GM12864 (cell line): ENCODE measurements at places on chromosomes 12 and 14.

DNA sequence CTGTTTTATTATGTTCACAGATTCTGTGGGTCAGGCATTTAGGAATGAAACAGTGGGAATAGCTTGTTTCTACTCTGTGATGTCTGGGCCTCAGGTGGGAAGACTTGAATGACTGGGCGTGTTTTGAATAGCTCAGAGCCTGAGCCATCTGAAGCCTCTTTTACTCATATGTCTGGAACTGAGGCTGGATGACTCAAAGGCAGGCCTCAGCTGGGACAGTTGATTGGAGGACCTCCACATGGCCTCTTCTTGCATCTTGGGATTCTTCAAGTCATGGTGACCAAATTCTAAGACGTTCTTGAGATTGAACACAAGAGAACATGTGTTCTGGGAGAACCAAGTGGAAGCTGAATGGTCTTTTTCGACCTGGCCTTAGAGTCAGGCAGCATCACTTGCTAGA, 45.8 kb upstream of the TBX3 start:
- no peak for DNase-seq

- DNase-seq = no peak
Measured at GRCh38 chr14:24840204-24840893, 206.4 kb upstream of the GZMB start.

DNA sequence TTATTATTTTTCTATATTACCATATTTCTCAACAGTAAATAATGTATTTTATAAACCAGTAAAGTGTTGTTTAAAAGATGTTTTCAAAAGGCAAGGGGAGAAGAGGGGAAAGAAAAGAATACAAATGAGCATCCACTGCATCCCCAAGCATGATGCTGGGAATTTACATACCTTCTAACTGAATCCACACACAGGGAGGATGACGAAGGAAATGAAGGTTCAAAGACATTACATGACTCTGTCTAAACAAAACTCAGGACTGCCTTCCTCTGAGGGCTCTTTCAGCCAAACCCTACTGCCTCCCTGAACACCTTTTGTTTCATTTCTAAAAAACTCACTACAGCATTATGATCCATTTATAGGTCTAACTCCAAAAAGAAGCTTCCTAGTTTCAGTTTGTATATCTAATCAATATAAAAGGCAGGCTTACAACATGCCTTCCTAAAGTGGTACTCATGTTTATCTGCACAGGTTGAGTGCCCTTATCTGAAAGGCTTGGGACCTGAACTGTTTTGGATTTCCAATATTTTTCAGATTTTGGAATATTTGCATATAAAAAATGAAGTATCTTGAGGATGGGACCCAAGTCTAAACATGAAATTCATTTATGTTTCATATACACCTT, 30.3 kb downstream of the DICER1 start:
- DNase-seq = no peak

DNA sequence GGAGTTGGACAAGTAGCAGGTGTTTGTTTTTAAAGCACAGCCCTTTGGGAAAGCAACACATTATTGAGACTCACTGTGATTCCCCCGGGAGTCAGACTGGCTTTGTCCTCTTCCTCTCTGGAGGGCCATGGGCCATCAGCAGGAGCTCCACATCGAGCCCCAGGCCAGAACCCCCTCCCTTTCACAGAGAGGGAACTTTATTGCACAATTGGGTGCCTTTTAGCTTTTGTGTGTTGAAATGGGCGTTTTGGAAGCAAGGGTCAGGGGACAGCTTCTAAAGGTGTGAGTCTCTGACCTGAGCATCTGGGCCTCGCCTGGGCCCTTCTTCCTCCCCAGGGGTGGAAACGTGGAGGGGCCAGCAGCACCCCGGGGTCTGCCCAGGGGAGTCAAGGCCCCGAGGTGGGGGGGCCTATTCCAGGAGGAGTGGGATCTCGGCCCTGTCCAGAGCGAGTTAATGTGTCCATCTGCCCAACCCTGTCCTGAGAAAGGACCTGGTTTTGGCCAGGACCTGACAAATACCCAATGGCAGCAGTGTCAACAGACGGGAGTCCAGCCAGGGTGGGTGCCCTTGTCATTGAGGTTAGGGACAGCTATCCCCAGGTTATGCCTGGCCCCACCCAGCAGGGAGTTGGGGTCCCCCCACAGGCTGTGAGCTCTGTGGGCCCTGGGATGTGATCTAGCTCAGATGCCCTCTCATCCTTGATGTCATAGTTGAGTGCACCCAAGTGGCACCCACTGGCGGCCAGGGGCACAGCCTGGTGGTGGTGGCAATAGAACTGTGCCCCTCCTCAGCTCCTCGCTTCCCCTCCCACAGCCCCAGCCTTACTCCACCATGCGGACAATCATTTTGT, 37.1 kb downstream of the SLC8B1 start:
- DNase-seq = no peak

- DNase-seq = no peak
Measured at GRCh38 chr14:67428501-67429031, 16.6 kb upstream of the PLEK2 start.

- DNase-seq = no peak
Measured at GRCh38 chr12:50751948-50752721, 11.8 kb upstream of the ATF1 start.

DNA sequence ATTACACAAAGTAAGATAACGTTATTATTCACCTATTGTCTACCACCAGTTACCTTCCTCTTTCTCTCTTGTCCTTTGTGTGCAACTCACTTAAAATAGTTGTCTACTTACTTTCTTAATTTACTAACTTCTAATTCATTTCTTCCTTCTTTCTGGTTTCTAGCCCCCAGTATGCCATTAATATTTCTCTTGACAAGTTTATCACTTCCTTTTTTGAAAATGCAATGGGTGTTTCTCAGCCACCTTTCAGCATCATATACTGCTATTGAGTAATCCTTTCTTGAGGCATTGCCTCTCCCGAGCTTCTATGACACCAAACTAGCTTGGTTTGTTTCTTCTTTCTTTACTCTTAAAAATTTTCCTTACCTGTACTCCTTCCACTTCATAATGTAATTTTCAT, 633.6 kb downstream of the TMTC2 start:
- no peak for DNase-seq

DNA sequence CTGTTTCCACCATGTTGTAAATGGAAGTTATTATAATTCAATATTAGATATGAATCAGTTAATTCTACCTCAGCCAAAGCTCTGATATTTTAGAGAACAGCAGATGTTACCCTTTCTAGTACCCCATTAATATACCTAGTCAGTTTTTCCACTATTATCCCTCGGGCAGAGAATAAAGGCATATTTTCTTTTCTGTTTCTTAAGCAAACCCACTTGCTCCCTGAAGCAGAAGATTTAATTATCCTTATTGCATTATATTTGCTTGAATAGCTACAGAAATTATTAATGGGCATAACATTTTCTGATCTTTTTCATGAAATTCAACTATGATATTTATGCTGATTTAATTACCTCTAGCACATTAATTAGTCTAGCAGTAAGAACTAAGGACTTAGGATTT, 832.9 kb upstream of the FBXO33 start:
- DNase-seq = no peak

DNA sequence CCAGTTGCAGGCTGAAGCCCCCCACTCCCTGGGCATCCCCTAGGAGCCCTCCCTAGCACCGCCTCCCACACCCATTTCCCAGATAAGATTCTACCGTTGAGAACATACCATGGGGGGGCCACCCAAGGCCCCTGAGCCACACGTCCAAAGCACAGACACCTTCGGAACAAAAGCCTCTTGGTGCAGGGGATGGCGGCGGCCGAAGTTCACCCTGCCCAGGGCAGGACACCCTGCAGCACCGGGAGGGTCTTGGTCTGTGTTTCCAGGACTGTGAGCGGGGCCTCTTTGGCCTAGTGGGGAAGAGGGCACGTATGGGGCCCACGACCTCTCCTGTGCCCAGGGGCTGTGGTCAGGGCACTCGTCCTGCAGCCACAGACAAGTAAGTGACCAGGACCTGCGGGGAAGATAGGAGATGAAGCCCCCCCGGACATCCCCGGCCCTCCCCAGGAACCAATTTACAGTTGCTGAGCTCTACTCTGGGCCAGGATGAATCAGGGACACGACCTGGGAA, 154.3 kb upstream of the C14orf180 start:
- no peak for DNase-seq

DNA sequence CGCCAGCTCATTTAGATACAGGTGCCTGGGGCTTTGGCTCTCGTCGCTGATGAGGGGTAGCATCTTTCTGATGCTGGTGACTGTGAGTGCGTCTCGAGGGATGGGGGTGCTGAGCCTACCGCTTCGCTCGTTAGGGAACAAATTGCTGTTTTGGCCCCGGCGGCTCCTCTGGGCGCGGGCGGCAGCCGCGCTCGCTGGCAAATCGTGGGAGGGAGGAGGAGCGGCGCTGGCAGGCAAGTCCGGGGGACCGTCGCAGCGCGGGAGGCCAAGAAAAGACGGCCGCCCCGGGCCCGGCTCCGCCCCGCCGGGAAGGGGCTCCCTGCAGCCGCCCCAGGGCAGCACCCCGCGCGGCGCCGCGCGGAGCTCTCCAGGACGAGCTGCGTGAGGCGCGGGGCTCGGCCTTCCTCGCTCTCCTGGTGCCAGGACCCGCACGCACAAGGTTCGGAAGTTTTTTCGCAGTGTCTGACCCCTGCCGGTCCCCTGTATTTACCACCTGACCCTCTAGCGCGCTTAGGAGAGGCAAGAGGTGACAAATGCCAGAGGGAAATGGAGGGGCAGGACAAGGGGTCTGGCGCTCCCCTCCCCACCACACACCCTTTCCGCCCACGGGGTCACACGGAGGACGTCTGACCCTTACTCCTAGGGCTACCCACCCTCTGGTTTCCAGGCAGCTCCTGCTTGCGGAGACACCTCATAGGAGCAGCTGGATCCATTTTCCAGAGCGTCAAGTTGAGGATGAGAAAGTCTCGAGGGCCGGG, 899 bp upstream of the KCNH3 start:
- no peak for DNase-seq

GRCh38 chr12:3337944-3338343, 153.1 kb upstream of the PRMT8 start:
- DNase-seq = no peak

- no peak for DNase-seq
Measured at GRCh38 chr12:49827401-49828099, 663 bp downstream of the NCKAP5L start.

GRCh38 chr14:92568621-92569479, 55.3 kb downstream of the RIN3 start:
- no peak for DNase-seq

GRCh38 chr12:68481181-68481941, 129.3 kb upstream of the RAP1B start:
- peak; percentile 49 for DNase-seq

DNA sequence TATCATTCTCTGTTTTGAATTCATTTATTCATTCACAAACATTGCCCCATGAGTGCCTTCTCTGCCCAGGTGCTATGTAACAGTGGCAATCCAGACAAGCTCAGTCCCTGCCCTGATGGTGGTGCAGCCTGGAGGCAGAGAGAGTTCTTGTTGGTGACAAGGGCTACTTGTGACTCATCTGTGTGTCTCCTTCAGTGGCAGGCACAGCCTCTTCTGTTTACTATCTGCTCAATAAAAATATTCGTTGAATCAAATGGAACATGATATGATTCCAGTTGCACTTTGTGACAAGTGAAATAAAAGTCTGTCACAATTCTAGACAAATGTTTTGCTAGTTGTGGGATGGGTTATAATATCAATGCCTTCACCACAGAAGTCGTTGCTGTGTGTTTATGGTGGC, 20.6 kb upstream of the CPM start:
- no peak for DNase-seq

DNA sequence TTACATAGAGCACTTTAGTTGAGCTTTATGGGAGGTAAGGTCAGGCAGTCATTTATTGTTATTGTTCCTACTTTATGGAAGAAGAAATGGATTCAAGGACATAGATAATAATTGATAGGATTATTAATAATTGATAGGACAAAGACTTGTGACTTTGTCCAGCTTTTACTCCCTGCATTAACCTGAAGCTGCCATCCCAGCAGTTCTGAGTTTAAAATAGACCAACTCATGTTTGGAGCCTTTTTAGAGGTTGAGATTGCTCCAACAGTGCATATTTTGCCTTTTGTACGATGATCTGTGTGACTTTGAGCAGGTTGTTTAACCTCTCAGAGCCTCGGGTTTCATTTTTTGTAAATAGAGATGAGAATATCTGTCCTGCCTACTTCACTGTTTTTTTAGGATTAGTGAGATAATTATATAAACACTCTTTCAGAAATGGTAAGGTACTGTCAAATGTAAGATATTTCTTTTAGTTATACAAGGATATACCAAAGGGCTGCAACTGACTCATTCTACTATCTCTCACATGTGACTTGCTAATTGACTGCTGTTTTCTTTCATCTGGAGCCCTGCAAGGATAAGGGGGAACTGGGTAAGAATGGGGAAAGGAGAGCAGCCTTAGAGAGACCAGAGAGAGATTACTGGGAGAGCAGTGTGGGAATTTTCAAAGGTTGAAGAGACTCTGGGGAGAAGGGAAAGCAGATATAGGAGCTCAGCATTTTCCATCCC, 15.3 kb downstream of the WDR20 start:
- DNase-seq = no peak

GRCh38 chr14:41146391-41146790, 460.3 kb upstream of the LRFN5 start:
- no peak for DNase-seq

- DNase-seq = no peak
Measured at GRCh38 chr14:28599605-28600004, 167.0 kb upstream of the FOXG1 start.

- no peak for DNase-seq
Measured at GRCh38 chr12:48947727-48948126, 9.6 kb downstream of the ARF3 start.

GRCh38 chr12:105331805-105332251, 1.3 kb downstream of the C12orf75 start:
- no peak for DNase-seq

DNA sequence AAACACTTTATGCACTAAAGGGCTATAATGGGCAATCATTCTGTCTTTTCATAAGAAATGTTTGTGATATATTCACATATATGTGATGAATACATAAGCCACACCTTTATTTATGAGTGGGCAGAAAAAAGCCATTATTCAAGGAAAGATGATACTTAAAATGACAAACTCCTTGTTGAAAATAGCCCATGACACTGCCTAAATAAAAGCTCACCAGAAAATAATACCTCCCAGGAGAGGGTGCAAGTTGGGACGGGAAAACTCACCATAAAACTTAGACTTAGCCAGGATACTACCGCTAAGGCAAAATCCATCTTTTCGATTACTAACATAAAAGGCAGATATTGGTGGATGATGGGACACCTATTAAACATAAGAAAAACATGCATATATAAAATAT, 35.8 kb upstream of the BBS10 start:
- no peak for DNase-seq

DNA sequence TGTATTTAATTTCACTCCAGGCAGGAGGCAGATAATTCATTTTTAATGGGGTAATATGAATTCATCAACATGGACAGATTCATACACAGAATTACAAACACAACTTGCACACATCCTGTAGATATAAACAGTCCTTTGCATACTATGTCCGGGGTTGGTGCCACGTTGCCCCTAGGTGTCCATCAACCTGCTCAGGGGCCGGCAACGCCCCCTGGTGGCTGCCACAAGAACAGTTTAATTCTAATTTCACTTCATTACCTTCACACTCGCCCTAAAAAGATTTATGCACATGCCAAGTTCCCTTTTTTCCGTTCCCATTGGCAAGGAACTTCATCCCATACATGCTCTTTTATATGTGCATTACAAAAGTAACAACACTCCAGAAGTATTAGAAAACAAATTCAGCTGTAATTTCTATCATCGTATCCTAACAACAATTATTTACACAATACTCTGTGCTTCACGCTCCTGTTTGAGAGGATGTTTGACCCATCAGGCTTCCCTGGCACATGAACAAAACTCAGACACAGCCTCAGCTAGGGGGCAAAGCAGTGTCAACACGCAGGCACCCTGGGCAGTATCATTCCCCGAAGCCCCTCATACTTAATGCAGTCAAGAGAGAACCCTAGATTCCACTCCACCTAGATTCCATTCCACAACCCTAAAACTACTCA, 15.5 kb downstream of the MANSC1 start:
- DNase-seq = no peak
